T-cell (primary cell): ENCODE measurements at places on chromosomes 12 and 14. TPM values are rescaled to one million over a fixed set of nuclear protein-coding genes. Genes with fewer than 3 reads are reported as not detected.
A peak's percentile ranks its signal among the peaks of the same experiment; 100 is the strongest.

DNA sequence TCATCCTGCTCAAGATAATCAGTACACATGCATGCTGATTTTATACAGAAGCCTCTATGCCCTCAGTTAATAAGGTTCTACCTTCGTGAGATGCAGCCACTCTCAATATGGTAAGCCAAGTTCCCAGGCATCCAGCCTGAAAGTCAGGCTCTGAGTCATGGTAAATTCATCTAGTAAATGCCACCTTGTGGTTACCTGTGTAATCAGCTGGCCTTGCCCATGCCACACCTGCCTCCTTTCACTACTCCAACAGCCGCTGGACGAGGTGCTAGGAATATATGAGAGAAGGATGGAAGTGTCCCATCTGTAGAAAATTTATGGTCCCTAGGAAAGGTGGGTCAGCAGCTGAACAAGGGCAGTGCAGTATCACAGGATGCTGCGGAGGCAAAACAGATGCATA is 207.3 kb downstream of the SSPN start:
- no peak for DNase-seq

DNA sequence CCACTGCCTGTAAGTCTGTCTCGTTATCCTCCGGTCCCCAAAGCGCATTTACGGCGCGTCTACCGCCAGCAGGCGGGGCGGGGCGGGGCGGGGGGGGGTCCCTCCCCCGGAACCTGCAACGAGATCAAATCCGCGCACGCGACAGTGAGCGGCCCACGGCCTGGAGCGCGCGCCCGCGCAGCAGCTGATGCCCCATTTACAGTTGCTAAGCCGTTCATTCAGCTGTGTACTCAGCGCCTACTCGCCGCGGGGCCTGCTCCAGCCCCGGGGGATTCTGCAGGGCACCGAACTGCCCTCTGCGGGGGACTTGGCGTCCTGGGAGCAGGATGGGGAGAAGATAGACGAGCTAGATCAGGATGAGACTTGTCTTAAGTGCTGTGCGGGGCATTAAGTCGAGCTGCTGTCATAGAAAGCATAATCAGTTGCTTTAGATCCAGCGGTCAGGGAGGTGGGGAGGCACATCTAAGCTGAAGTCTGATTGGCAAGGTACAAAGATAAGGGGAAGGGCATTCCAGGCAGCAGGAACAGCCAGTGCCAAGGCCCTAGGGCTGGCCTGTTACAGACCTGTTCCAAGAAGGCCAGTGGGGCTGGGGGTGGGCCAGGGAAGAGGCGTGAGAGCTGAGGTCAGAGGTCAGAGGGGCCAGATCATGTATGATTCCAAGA is 1.4 kb upstream of the CCDC85C start:
- peak; percentile 82 for DNase-seq

GRCh38 chr14:52266179-52266578 is 1.3 kb upstream of the PTGDR start:
- no peak for DNase-seq

DNA sequence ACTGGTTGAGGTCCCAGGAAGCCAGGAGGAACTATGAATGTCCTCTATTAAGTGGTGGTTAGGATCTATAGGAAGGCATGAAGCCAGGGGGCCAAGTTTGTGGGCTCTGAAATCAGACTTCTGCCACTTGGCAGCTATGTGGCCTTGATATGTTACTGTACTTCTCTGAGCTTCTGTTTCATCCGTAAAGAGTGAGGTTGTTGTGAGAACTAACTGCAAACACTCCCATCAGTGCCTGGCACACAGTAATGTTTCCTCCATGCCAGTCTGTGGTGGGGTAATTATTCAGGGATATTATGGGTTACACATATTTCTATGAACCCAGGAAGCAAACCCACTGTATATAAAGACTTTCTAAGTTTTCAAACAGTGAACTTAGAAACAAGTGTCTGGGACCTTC is 57.4 kb downstream of the PLXNC1 start:
- DNase-seq: no peak

- DNase-seq: no peak
Observed at GRCh38 chr14:95817271-95817670, 59.4 kb upstream of the TUNAR start.

- no peak for DNase-seq
Observed at GRCh38 chr14:38254571-38255407, 1.1 kb downstream of the CLEC14A start.

- DNase-seq: no peak
Observed at GRCh38 chr12:56699020-56699661, 11.1 kb upstream of the PTGES3 start.

DNA sequence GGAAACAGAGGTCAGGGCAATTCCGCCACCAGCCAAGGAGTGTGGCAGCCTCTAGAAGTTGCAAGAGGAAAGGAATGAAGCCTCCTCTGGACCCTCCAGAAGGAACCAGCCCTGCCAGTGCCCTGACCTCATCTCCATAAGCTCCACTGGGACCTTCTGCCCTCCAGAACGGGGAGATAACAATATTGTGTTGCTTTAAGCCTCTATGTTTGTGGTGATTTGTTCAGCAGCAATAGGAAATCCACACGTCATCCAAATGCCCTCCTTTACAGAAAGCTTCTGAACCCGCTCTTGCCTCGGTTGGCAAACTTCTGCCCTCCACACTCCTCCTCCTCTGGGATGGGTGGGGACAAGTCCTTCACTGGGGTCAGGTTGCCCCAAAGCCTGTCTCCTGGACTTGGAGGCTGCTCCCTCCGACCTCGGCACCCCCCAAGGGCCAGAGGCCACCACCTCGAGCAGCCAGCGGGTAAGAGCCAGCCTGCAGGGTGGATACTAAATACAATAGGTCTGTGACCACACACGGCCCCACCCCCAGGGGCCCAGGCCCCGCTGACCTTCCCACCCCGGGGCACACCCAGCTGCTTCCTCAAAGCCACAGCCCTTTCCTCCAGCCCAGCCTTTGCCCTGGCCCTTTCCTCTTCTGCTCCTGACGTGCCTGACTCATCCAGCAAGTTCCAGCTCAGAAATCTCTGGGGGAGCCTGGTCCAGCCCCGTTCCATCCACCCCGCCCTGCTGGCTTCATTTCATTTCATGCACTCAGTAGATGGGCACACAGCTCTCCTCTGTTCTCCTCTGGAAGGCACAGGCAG is 58.7 kb upstream of the NCOR2 start:
- no peak for DNase-seq

DNA sequence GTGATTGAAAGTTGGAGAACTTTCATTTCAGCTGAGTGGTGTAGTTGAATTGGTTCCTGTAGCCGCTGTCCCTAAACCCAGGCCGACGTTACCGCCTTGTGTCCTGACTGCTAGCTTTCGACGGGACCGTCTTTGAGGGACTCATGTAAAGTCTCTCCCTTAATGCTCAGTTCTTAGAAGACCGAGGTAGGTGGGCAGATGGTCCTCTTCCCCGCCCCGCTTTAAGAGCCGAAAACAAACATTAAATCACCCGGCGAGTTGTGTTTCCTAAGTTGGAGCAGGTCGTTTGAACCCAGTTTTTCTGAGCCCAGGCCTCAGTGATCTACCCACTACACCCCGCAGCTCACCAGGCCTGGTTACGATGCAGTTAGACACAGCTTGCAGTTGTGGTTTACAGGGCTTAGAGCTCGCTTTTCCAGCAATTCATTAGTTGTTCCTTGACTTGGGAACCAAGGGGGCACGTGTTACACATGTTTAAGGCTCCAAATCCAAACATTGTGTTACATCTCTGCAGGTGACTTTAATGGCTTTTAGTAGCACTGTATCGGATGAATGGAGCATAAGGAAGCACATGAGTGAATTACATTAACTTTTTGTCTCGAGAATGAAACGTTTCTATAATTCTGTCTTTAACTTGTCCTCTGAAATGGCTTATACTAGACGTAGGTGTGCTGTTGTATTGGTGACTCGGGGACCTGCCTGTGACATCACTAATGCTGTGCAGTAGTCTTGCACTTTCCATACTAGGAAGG is 790 bp downstream of the NEDD1 start:
- DNase-seq: peak; percentile 6

- DNase-seq: peak; percentile 70
Observed at GRCh38 chr12:12349711-12350665, at the start of gene MANSC1. Gene MANSC1, minus strand, starts transcription at chr12:12350242. Its CDS starts 6,928 bp downstream, at chr12:12343314.

DNA sequence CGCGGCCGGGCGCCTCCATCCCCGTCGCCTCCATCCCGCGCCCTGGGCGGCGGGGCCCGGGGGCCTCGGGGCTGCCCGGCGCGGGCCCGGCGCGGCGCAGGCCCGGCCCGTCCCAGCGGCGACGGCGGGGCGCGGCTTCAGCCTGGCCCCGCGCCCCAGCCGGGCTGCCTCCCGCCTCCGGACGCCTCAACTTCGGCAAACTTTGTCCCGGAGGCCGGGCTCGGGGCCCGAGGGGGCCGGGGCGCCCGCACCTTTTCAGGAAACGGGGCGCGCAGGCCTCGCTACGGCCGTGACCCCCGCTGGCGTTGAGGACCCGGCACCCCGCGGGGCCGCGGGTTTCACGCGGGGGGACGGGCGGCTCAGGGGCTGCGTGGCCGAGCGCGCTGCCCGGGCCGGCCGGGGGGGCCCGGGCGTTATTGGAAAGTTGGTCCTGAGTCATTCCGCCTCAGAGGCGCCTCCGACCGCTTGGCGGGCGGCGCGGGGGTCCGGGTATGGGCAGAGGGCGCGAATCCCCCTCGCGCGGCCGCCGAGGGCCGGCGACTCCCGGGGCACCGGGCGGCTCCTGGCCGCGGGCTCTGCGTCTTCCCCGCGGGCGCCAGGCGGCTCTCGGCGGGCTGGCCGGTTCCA is 575 bp downstream of the TRAF3 start:
- no peak for DNase-seq

- DNase-seq: no peak
Observed at GRCh38 chr12:78878866-78879265, 14.3 kb downstream of the SYT1 start.

DNA sequence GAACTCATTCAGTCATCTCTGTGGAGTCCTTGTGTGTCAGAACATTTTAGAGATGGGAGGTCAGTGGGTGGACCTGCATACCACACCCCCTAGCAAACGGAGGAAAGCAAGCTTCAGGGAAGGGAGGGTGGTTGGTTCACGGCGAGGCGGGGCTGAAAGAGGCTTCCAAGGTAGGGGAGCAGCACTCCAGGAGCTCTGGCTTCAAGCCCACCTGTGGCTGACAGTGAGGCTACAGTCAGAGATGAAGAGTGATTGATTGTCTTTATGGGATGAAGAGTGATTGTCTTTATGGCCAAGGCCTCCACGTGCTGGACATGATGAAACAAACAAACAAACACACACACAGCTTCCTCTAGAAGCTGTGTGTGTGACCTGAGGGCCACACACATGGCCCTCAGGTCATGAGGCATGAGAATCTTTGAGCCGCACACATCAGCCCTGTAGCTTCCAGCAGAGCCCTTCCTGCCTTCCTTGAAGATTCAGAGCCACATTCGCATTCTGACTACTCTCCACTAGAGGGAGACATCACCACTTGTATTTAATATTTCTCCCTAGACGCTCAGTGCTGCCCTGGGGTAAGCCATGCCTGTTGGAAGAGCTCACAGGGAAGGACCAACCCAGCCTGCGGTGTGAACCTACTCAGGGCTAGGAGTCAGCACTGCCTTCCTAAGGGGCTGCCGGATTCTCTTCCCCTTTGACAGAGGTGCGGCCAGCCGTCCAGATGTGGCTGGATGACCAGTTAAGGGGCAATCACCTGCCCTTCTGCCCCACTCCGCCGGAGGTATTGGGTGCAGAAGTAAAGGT is 54.4 kb upstream of the KCNA1 start:
- DNase-seq: peak; percentile 20

DNA sequence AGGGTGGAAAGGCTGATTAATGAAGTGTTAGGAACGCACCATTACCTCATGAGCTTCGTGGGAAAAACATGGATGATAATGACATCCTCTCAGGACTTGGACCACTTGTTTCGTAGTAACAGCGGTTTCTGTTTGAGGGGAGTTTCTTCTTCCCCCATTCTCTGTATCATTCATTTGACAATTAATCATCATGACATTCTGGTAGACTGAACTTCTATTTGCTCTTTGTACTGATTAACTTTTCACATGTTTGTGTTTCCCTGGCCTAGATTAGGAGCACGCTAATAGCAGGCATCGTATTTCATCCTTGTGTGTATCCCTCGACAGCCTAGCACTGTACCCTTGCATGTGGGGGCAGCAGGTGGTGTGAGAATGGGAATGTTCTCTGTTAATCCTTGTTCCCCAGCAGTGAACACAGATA is 8.0 kb downstream of the LRRC74A start:
- no peak for DNase-seq

DNA sequence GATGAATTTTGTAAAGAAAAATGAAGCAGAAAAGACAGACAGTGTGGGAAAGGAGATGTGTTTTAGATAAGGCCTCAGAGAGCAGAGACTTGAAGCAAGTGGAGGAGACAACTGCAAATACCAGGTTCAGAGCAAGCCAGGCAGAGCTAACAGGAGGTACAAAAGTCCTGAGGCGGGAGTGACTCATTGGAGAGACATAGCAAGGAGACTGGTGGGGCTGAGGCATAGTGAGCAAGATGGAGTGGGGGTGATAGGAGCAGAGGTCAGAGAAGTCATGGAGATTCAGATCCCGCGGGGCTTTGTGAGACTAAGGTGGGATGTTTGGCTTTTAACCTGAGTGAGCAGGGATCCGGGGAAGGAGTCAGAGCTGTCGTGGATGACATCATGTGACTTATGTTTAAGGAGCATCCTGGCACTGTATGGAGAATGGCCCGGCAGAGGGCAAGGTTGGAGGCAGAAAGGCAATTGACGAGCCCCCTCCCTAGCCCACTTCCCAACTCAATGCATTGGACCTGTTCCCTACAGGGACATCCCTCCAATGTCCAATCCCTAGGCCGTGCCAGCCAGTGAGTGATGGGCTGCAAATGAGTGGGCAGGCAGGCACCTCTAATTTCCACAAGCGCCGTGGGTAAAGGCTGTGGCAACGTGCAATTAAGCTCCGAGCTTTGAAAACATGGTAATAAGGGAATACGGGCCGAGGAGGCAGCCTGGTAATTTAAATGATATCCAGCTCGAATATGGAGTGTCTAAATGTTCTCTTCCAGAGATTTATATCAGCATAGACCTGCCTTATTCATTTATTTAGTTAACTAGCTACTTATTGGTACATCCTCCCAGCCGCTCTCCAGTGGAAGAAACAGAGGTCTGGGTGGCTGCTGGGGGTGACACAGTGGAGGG is 206.8 kb upstream of the LHX5 start:
- DNase-seq: no peak

- DNase-seq: no peak
Observed at GRCh38 chr12:87155621-87156020, 873.6 kb downstream of the C12orf50 start.

The NTN4 gene
- 0.55 TPM for total RNA-seq

The RHEBL1 gene
- total RNA-seq: 2.5 TPM

The MYF5 gene
- total RNA-seq: not detected

The ASB2 gene
- 2.7 TPM for total RNA-seq

The SPIC gene
- total RNA-seq: not detected
